ENCODE measurements at places on chromosomes 16 and 17. TPM values are rescaled to one million over a fixed set of nuclear protein-coding genes. Genes with fewer than 3 reads are reported as not detected.

The KCNG4 gene
- total RNA-seq = not detected

The NTN1 gene
- 4.8 TPM for total RNA-seq

The CETP gene
- total RNA-seq = not detected

The CLEC18C gene
- 3.6 TPM for total RNA-seq

The HAS3 gene
- total RNA-seq = 0.31 TPM

The AXIN1 gene
- total RNA-seq = 50.5 TPM

The DECR2 gene
- 8.1 TPM for total RNA-seq

The CEMP1 gene
- not detected for total RNA-seq

The KRT27 gene
- total RNA-seq = not detected

The MT1M gene
- total RNA-seq = not detected

The AURKB gene
- 114 TPM for total RNA-seq

The SLC13A2 gene
- not detected for total RNA-seq

The CAMKK1 gene
- total RNA-seq = 12.9 TPM

The P2RX5 gene
- 32.7 TPM for total RNA-seq

The DNAI2 gene
- not detected for total RNA-seq

The CD300E gene
- not detected for total RNA-seq

The PDIA2 gene
- total RNA-seq = 0.29 TPM

The NPIPA2 gene
- 0.72 TPM for total RNA-seq

The TEDC2 gene
- total RNA-seq = 48.6 TPM

The TELO2 gene
- total RNA-seq = 28.8 TPM

The DRC3 gene
- 1.1 TPM for total RNA-seq

The SLC16A11 gene
- total RNA-seq = not detected

The HASPIN gene
- total RNA-seq = 22.6 TPM

The PRCD gene
- not detected for total RNA-seq

The OR1A1 gene
- not detected for total RNA-seq

The CDK5R1 gene
- total RNA-seq = 6.3 TPM

The LGALS9C gene
- total RNA-seq = not detected

The MYL11 gene
- total RNA-seq = not detected

The PTX4 gene
- total RNA-seq = not detected

The CNGB1 gene
- total RNA-seq = 0.12 TPM

The SDR42E2 gene
- total RNA-seq = not detected

The LGALS9 gene
- 1.4 TPM for total RNA-seq

The AATK gene
- total RNA-seq = 0.41 TPM

The COG7 gene
- 14.5 TPM for total RNA-seq

The ANKRD40CL gene
- not detected for total RNA-seq

The SLC38A8 gene
- total RNA-seq = not detected

The ABCC3 gene
- 28.1 TPM for total RNA-seq

The CLEC18A gene
- 0.65 TPM for total RNA-seq

The DHX38 gene
- total RNA-seq = 42.1 TPM

The NUDT7 gene
- 4.9 TPM for total RNA-seq

The CCL22 gene
- total RNA-seq = not detected

The SMIM5 gene
- 0.07 TPM for total RNA-seq

The ZNF287 gene
- 3.1 TPM for total RNA-seq

The MPP3 gene
- total RNA-seq = 19.1 TPM

The C1QL1 gene
- 22.9 TPM for total RNA-seq

The MC1R gene
- total RNA-seq = 7.2 TPM

The CTRB1 gene
- total RNA-seq = not detected

The TBC1D3B gene
- total RNA-seq = 3.7 TPM

The DPEP2 gene
- total RNA-seq = not detected

The SBK1 gene
- total RNA-seq = 0.48 TPM

The KRTAP9-8 gene
- not detected for total RNA-seq

The HCFC1R1 gene
- 54.7 TPM for total RNA-seq

The MYH2 gene
- 0.12 TPM for total RNA-seq

The PPY gene
- not detected for total RNA-seq

The RNF43 gene
- total RNA-seq = not detected

The GGT6 gene
- total RNA-seq = not detected

The NOS2 gene
- 0.12 TPM for total RNA-seq

The OR4D1 gene
- total RNA-seq = not detected

The KRTAP3-1 gene
- total RNA-seq = not detected

Measured in A172 (cell line).